ENCODE measurements at places on chromosomes 4 and X. TPM values are rescaled to one million over a fixed set of nuclear protein-coding genes. Genes with fewer than 3 reads are reported as not detected.

DNA sequence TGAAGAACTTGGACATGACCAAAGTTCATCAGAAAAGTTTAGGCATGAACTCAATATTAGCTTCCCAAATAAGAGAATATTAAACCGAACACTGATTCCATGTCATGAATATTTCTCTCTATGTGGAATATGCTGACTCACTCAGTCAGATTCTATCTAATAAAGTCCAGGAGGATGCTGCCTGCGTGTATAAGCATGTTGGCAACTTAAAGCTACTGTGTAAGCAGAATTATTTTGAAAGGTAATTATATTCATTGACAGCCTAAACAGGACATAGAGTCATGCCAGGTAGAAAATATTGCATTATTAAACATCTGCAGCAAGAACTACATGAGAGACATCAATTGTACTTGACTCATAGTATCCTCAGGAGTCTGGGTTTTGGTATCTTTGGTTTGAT, 367.9 kb upstream of the SPOCK3 start:
- no peak for DNase-seq

DNA sequence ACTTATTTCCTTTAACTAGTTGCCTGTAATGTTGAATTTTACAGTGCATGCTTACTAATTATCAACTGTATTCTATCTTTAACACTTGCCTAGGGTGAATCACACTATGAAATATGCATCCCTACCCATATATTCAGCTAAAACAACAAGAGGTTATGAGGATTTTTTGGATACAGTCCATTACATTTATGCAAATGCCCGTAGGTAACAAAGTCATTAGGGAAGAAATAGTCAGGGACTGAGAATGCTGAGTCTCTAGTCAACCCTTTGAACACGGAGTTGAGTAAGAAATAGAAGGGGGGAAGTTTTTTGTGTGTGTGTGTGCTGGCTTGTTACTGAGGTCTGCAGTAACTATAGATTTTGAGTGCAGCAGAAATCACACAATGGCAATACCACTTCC, 26.1 kb upstream of the CBLL2 start:
- no peak for DNase-seq

- no peak for DNase-seq
These were observed 37.9 kb downstream of the LDB2 start for GRCh38 chr4:16860516-16860915.

- DNase-seq, result no peak
These were observed 5.0 kb upstream of the LAMP2 start for GRCh38 chrX:120474085-120474484.

The CCDC149 gene
- polyA plus RNA-seq, result 21.1 TPM

DNA sequence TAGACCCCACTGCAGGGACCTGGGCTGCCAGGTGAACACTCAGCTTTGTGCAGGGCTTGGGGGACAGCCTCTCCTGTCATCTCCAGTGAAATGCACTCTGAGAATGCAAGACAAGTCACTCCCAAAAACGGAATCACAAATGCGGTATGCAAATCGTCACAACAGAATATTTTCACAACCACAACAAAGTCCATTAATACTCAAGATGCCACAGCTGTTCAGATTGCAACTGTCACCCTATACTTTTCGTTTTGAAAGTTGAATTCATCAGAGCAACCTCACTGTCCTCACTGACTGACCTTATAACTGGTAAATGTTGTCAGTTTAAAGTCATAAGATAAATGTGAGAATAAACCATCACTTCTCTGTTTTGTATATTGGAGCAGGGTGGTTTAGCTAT, 16.6 kb downstream of the JAKMIP1 start:
- no peak for DNase-seq

DNA sequence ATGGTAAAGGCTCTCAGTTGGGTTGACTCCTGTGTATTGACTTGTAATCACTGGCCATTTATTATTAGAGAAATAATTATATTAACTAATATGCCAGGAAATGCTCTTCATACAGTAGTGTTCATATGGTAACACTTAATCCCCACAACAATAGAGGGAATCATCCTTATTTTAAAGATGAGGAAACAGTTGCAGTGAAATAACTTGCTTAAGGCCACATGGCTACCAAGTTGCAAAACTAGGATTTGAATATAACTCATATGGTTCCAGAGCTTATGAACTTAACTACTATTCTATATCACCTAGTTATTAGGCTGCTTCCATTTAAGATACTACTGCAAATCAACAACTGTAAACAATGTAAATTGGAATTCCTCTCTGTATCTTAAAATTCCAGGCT, 143.5 kb upstream of the HPGD start:
- DNase-seq, result no peak

The UBQLN2 gene
- polyA plus RNA-seq, result 47.2 TPM

The SH3BP2 gene
- polyA plus RNA-seq, result 27.7 TPM

GRCh38 chrX:91389026-91389425, 45.6 kb upstream of the PABPC5 start:
- DNase-seq, result no peak

The CDKL2 gene
- 15.2 TPM for polyA plus RNA-seq

DNA sequence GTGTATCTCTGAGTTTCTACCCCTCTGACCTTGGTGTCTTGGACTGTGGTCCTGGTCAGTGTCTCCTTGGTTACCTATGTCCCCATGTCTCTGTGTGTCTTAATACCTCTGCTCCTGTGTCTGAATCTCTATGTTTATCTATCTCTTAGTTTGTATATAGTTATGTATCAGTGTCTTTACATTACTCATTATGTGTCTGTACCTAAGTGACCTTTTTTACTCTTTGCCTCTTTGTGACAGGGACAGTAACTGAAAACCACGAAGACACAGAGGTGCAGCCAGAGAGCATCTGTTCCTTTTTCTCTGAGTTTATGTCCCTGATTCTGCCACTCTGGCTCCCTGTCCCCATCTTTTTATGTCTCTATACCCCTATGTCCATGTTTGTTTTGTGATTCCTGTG, 49.4 kb downstream of the ITIH6 start:
- DNase-seq, result no peak

The STATH gene
- not detected for polyA plus RNA-seq

The TMSB15A gene
- polyA plus RNA-seq, result 63.9 TPM

Data from left renal pelvis (tissue), 4 donors.